Spinal cord (tissue), 10 donors: ENCODE measurements at places on chromosomes 3 and 15. TPM values are rescaled to one million over a fixed set of nuclear protein-coding genes. Genes with fewer than 3 reads are reported as not detected.

Gene RARB
- total RNA-seq = 43.8 TPM

Gene LEKR1
- total RNA-seq = 2.4 TPM

Gene LMCD1
- total RNA-seq = 22.9 TPM

Gene INKA1
- total RNA-seq = 7.6 TPM

Gene COLQ
- 10.5 TPM for total RNA-seq

Gene CCDC39
- 2.2 TPM for total RNA-seq

Gene ISG20
- total RNA-seq = 1.4 TPM

Gene SETD5
- total RNA-seq = 98.5 TPM

Gene TRIM42
- total RNA-seq = not detected

Gene NDN
- 117 TPM for total RNA-seq

- no peak for DNase-seq
These were observed 8.6 kb upstream of the ST8SIA2 start for GRCh38 chr15:92385096-92385495.

GRCh38 chr3:174153871-174154270 lies 705.3 kb upstream of the NAALADL2 start:
- DNase-seq = no peak

DNA sequence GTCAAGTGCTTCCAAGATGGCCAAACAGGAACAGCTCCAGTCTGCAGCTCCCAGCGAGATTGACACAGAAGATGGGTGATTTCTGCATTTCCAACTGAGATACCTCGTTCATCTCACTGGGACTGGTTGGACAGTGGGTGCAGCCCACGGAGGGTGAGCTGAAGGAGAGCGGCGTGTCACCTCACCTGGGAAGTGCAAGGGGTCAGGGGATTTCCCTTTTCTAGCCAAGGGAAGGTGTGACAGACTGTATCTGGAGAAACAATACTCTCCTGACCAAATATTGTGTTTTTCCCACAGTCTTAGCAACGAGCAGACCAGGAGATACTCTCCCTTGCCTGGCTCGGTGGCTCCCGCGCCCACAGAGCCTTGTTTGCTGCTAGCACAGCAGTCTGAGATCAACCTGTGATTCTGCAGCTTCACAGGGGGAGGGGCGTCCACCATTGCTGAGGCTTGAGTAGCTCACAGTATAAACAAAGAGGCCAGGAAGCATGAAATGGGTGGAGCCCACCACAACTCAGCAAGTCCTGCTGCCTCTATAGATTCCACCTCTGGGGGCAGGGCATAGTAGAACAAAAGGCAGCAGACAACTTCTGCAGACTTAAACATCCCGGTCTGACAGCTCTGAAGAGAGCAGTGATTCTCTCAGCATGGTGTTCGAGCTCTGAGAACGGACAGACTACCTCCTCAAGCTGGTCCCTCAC lies 293.5 kb upstream of the SUCLG2 start:
- no peak for DNase-seq

DNA sequence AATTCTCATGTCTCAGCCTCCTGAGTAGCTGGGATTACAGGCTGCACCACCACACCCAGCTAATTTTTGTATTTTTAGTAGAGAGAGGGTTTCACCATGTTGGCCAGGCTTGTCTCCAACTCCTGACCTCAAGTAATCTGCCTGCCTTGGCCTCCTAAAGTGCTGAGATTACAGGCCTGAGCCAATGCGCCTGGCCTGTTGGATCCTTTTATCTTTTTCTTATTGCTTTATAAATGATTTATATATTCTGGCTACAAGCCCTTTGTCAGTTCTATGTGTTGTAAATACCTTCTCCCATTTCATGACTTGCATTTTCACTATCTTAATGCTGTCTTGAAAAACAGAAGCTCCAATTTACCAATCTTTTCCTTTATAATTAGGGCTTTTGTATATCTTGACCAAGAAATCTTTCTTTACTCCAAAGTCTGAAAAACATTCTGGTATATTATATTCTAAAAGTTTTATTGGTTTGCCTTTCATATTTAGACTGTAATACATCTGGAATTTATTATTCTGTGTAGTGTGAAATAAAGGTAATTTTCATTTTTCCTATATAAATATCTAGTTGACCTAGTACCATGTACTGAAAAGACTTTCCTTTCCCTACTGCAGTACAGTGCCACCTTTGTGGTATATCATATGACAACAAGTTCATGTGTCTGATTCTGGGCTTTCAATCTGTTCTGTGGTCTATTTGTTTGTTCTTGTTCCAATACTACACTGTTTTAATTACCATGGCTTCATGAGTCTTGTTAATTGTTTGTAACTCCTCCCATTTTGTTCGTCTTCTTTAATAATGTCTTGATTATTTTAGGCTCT lies 52.9 kb upstream of the RNU6-1 start:
- DNase-seq = no peak

DNA sequence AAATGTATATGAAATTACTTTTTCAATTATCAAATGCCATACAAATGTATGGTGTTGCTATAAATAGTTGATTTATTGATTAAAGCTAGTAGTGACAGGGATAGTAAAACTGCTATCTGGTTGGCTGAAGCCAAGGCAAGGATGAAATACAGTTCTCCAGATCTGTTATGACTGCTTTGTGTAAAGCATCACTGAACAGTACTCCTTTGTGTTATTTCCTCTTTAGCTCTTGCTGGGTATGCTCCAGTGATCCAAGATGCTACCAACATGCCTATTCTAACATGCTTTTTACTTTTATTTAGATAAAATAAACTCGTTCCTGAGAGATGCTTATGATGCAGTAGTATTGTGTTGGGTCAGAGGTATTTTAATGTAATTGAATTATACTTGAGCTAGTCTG lies 12.4 kb upstream of the UBR1 start:
- no peak for DNase-seq

GRCh38 chr3:113094337-113095221 lies 103.8 kb downstream of the GTPBP8 start:
- DNase-seq = no peak

GRCh38 chr15:85088300-85088699 lies 106.6 kb downstream of the PDE8A start:
- DNase-seq = no peak

DNA sequence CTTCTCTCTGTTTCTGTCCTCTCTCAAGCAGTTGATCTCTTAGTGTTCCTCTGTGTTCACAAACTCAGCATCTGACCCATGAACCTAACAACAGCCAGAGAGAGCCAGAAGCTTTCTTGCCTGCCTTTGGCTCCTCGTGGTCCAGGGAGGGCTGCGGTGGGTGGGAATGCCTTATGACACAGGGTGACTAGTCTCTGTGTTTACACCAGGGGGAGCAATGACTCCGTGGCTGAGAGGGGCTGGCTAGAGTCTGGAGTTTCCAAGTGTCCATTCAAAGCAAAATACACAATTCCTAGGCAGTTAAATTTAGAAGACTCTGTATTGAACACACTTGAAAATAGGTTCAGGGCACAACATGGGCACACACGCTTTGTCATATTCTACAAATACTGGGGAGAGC lies 370.0 kb upstream of the FRG2C start:
- no peak for DNase-seq

- no peak for DNase-seq
These were observed 78.7 kb downstream of the ZNF385D start for GRCh38 chr3:21672303-21672702.

GRCh38 chr3:105274958-105275357 lies 91.8 kb upstream of the ALCAM start:
- no peak for DNase-seq

- DNase-seq = peak; percentile 79
These were observed 89.0 kb upstream of the STRIT1 start for GRCh38 chr3:155382396-155383042.
